NCI-H510A (cell line): ENCODE measurements at places on chromosomes 12 and 14.

- no peak for DNase-seq
Measured at GRCh38 chr12:29614694-29615325, 117.3 kb upstream of the OVCH1 start.

GRCh38 chr12:75883241-75883640 lies 148.3 kb downstream of the PHLDA1 start:
- DNase-seq = no peak

DNA sequence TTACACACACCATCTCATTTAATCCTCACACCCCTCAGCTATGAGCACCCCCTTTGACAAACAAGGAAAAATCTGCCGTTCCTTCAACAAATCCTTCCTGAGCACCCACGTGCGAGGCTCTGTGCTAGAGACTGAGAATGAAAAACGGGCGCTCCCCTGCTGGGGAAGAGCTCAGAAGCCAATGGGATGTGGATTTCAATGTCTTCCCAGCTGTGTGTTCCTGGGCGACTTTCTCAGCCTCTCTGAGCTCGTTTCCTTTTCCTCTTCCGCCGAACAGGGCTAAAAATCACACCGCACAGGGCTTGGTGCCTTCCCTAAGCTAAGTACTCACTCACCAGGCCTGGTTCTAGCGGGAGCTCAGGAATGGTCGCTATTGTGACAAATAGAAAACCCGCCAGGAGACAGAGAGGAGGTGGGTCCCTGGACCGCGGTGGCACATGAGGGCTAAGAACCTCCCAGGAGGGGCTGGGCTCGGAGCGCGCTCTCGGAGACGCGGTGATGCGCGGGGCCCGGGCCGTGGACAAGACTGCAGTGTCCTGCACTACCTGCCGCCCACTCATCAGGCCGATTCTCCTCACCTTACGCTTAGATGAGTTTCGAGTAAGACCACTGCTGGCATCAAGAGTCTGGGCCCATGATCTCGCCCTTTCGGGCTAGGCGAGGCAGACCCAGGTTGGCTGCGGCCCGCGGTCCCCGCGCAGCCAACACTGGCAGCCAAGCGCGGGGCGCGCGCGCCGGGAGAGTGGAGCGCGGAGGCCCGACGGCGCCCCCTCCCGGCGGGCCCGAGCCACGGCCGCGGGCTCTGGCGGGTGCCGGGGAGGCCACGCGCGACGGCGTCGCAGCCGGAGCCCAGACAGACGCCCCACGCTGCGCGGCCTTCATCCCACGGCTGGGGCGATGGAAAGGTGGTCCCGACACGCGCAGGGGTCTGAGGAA lies 17.0 kb downstream of the ZDHHC22 start:
- DNase-seq = no peak

- no peak for DNase-seq
Measured at GRCh38 chr14:90518941-90519256, 122.1 kb downstream of the CALM1 start.

DNA sequence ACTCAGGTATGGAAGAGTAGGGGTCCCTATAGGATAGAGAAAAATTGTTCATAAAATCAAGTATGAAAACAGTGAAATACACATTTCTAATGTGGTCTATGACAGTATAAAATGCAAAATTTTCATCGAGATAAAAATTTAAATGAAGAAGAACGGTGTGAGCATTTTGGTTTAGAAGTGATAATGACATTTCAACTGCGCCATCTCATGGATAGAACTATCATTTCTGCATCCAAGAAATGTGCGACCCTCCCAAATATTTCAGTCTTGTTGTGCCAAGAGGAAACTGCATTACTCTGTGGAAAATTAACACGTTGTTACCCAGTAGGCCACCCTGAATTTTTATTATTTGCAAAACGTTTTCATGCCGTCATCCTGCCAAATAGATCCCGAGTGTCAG lies 108.8 kb downstream of the CRACR2A start:
- no peak for DNase-seq

DNA sequence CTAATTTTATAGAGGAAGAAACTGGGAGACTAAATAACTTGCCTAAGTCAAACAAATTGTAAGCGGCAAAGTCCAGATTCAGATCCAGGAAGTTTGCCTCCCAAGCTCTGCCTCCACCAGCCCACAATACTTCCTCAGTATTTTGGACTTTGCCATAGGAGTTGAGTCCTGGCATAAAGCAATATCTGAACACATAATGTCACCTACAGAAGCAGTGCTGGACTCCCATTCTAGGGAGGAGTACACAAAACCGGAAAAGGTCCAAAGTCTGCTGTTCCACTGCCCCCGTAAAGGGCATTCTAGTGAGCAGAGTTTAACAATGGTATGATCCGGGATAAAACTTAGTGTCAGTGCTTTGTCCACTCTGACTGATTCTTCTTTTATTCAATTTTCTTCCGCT lies 340.5 kb downstream of the FUT8 start:
- no peak for DNase-seq

DNA sequence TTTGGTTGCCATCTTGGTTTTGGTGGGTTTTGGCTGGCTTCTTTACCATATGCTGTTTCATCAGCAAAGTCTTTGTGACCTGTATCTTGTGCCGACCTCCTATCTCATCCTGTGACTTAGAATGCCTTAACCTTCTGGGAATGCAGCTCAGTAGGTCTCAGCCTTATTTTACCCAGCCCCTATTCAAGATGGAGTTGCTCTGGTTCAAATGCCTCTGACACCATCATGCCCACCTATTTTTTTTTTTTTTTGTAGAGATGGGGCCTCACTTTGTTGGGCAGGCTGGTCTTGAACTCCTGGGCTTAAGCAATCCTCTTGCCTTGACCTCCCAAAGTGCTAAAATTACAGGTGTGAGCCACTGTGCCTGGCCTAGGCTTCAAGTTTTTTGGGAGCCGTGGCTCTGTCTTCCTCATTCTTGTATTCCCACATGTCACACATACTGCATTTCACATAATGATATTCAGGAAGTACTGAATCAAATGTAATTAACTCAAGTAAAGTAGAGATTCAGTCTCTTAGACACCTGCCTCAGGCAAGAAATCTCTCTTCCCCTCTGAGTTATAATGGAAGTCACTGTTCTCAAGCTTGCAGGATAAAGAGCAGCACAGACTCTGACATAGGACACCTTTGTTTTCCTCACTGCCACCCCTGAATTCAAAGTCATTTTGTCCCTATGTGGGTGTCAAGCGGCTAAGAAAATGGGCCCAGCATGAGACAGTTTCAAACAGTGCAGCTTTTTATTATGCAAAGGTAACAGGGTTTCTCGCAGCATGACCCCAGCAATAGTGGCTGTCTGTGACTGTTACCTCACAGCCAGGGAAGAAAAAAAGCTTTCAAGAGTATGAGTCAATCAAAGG lies 159.0 kb downstream of the PTPN11 start:
- no peak for DNase-seq

DNA sequence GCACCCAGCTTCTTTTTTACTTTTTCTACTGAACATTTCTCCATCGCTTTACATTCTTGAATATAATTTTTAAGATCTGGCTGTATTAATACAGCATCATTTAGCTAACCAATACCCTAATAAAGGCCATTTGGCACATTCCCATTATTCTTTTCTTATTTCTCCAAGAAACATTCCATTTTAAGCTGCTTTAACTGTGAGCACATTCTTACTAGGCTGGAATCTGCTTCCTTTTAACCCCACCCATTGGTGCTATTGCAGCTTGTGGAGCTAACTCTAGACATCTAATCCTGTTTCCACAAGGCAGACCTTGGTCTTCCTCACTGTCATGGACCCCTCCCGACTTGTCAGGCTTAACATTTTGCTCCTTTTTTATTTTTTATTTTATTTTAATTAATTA lies 15.2 kb downstream of the CALM1 start:
- no peak for DNase-seq

GRCh38 chr14:34038358-34039057 lies 87.6 kb upstream of the EGLN3 start:
- no peak for DNase-seq

GRCh38 chr12:127562816-127563215 lies 704.2 kb upstream of the TMEM132C start:
- no peak for DNase-seq

- DNase-seq = no peak
Measured at GRCh38 chr14:72401632-72402376, 469.6 kb downstream of the RGS6 start.

GRCh38 chr14:54894995-54895394 lies 7.6 kb downstream of the GCH1 start:
- no peak for DNase-seq

DNA sequence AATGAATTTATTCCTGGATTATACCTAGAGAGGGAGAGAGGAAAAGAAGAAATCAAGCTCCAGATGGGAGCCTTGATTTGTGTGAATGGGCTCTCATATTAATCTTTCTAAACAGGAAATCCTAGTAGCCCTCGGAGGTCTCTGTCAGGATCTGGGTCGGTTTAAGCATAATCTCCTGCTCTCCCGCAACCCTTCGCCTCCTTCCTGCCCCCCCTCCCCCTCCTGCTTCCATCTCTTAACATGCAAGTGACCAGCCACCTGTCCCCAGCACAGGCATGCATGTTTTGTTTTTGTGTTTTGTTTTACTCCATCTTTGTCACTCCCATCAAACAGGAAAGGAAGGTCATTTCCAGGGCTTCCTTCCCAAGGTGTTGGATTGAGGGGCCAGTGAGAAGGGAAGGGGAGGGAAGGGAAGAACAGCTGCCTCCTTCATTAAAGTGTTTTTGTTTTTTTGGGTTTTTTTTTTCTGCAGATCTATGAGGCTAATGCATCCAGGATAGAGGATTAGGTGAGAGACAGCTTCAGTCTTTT lies 4.8 kb upstream of the KCNA5 start:
- DNase-seq = no peak

- DNase-seq = no peak
Measured at GRCh38 chr14:53620890-53621289, 335.7 kb downstream of the BMP4 start.

GRCh38 chr14:60862283-60862682 lies 118.6 kb downstream of the TRMT5 start:
- peak; percentile 3 for DNase-seq

GRCh38 chr14:72605921-72606220 lies 288.0 kb downstream of the DPF3 start:
- no peak for DNase-seq

- DNase-seq = no peak
Measured at GRCh38 chr14:61461808-61462275, 140.5 kb downstream of the PRKCH start.

DNA sequence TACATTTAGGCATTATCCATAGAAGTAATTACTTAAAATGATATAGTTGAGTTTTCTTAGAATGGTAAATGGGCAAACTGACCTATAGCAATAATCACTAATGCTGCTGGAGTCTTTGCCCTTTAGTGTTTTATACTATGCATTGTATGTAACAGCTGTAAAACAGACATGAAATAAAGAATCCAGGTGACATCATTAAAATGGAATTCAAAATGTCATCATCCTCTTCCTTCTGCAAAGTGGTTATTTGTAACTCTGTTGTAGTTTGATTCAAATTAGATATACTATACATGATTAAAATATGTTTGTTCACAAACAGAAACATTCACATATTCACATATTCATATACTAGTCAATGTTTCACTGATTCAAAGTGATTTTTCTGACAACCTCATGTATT lies 598.8 kb downstream of the SLC16A7 start:
- DNase-seq = no peak

- DNase-seq = no peak
Measured at GRCh38 chr12:125324861-125325490, 259.7 kb downstream of the AACS start.

GRCh38 chr14:83207550-83207949 lies 1673.9 kb upstream of the SEL1L start:
- DNase-seq = no peak

GRCh38 chr14:77467801-77468200 lies 9.9 kb downstream of the AHSA1 start:
- DNase-seq = no peak

GRCh38 chr12:96234591-96235483 lies 40.7 kb downstream of the ELK3 start:
- DNase-seq = no peak

DNA sequence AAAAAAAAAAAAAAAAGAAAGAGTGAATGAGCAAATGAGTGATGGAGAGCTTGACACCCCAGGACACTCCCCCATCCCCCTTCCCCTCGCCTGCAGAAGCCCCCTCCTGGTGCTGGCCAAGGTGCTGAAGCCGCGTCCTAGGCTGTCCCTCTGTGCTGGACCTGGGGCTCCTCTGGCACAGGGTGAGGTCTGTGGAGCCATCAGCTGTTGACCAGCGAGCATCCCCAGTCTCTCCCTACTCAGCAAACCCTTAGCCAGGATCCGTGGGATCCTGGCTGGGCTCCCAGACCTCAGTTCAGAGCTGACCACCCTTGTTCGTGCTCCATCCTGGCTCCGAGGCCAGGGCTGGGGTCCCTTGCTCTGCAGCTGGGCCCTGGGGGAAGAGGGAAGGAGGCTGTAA lies 5.4 kb upstream of the KIF26A start:
- DNase-seq = no peak

DNA sequence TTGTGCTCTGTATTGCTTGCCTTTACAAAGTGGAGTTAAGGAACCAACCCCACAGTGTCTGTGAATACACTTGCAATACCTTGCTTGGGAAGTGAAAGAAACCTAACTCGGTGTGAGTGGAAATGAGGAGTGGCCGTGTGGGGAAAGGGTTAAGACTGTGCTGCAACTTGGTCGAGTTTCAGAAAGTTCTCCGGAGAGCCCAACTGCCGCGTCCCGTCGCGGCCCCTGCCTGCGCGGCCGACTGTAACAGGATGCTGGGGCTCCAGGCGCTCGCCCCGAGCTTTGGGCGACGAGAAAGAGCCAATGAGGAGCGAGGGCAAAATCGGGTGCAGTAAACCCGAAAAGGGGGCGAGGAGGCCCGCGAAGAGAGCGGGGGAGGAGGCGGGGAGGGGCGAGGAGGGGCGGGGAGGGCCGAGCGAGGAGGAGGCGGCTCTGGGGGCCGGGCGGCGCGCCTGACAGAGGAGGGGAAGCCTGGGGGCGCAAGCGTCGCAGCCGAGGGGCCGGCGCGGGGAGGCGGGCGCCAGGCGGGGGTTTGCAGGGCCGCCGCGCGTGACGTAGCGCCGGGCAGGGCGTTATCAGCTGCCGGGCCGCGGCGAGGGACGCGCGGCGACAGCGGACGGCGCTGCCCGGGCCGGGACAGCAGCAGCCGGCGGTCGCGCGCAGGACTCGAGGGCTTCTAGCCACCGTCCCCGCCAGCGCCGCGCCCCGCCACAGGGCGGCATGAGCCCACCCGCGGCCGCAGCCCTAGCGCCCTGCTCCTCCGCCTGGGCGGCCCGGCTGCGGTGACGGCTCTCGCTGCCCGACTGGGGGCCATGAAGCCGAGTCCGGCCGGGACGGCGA lies at the start of gene DACT1:
TSS of gene DACT1 (plus strand) at position 572 of the 840 bp plus-strand sequence. CDS start at position 813, 241 bp downstream.
- DNase-seq = no peak

DNA sequence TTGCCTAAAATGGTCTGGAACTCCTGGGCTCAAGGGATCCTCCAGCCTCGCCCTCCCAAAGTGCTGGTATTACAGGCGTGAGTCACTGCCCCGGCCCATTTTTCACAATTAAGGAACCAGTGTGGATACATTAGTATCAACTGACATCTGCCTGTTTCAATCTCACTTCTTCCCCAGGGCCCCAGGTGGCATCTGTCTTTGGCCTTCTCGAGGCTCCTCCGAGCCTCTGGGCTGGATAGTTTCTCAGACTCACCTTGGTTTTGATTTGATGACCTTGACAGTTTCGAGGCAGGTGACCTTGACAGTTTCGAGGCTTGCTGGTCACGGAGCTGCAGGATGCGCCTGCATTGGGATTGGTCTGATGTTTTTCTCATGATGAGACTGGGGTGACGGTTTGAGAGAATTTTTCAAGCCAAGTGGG lies 41.0 kb upstream of the NCOR2 start:
- DNase-seq = no peak

- DNase-seq = no peak
Measured at GRCh38 chr12:65568517-65568916, 255.8 kb upstream of the HMGA2 start.
